ENCODE measurements at places on chromosomes 1 and 21.

DNA sequence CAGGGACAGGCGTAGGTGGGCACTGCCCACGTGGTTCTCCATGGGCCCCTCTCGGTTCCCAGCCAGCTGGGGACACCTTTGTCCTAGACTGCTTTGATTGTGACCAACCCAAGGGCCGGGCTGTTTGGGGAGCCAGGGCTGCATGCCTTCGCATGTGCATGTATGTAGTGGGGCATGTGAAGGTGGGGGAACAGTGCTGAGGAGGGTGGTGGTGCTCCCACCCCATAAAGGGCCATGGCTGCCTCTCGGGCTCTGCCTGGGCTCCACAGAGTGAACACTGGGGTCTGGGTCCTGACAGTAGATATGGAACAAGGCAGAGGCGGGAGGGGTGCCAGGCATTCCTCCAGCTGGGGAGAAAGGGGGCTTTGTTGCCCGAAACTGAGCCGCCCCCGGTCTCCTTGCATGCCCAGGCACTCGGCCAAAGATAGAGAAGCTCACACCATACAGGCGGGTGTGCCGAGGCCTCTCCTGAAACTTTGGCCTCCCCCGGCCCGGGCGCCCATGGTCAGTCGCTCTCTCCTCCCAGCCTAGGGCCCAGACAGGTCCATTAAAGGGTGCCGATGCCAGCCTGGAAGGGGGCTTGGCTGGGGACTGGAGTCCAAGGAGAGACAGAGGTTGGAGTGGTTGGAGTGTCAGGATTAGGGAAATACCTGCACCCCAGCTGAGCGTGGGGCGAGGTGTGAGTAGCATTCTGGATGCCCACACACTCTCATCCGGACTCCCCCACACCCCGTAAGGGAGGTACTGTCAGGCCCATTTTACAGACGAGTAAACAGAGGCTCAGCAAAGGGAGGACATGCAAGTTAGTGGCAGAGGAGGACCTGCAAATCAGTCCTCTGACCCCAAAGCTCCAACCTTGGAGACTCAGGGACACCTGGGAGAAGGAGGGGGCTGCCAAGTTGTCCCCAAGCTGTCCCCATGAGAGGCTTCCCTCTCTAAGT, 41.1 kb downstream of the EPHA2 start:
- no peak for DNase-seq

- DNase-seq: no peak
Observed at GRCh38 chr21:38810034-38810825, 4.5 kb downstream of the ETS2 start.

GRCh38 chr1:176601348-176601747, 138.4 kb downstream of the PAPPA2 start:
- no peak for DNase-seq

- DNase-seq: no peak
Observed at GRCh38 chr1:77202751-77203150, 16.5 kb downstream of the PIGK start.

DNA sequence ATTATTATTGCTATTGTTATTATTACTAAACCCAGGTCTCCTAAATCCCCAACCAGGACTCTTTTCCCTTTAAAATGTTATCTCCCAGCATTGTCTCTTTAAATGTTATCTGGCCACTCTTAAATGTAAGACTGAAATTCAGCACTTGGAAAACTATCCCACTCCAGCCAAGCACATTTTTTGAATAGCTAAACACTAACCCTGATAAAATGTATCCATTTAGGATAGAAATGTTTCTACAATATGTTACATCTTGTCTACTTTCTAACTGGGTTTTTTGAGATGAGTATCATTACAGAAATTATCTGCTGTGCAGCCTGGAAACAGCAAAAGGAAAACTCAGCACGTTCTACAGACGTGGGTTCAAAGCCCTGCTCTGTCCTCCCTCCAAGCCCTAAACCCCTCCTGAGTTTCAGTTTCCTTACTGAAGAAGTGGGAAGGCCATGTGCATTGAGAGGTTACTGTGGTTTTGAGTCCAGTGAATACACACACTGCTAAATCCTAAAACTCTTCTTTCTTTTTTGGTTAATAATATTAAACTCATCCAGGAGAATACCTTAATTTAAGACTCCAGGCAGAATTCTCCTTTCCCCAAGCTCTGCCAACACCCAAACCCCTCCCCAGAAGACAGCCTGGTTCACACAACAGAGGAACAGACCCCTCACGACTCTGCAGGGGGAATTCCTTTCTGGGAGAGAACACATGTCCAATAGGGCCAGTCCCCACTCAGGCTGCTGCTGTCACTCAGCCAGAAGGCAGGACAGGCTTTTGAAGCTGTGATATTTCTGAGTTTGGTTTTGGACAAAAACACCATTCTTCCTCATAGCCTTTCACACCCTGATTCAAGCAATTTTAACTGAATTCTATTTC, 41.9 kb downstream of the HIVEP3 start:
- DNase-seq: no peak

DNA sequence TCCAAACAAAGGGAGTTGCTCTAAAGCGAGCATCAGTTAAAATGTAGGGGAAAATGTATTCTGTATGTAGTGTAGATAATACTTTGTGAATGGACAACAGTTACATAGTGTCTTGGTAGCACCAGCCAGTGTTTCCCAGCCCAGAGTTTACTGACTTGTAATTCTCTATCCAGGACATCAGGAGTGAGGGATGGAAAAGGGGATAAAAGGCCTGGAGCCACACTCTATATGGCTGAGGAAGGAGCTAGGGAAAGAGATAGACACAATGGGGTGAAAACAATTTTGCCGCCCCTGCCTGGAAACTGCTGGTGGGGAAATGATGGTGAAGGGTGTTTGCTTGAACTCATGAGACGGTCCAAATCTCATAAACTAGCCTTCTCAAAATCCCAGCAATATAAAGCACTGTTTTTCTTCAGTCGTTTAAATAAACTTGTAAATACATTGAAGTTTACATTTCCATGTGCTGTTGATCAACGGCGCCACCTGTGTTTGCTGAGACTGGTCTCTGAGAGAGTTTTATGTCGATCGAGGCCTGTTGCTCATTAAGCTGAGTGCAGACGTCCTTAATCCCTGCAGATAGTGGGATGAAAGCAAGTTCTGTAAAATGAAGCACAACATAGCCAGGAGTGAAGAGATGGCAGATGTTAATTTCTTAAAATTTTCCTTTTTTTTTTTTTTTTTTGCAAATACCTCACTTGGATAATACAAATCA, 27.9 kb upstream of the AGO1 start:
- no peak for DNase-seq

DNA sequence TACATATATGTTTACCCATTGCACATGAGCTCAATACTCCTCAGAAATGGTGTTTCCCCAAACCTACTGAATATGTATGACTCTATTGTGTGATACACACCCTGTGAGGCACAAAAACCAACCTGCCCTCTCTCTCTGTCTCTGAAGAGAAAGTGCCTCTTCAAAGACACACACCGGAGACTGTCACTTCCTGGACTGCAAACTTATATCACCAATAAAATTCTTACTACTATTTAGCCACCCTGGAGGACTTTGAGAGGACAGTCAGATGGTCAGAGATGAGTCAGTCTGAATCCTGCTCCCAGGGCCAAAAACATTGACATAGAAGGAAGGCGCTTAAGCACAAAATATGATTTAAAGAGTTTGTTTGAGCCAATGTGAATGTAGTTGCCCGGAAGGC, 110.4 kb downstream of the PPIAL4G start:
- no peak for DNase-seq

DNA sequence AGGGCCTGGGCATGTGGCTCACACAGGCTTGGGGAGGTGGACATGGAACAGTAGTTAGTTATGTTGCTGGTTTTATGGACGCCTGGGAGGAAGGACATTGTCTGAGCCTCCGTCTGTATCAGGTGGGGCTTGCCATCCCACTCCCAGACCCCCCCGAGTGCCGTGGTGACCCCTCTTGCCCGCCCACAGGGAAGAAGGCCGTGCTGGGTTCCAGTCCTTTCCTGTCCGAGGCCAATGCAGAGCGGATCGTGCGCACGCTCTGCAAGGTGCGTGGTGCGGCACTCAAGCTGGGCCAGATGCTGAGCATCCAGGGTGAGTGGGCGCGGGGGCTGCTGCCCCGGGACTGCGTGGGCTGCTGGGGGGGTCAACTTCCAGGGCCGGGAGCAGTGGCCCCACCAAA, 41.7 kb downstream of the COQ8A start:
- DNase-seq: no peak

GRCh38 chr1:59173721-59174120, 123.2 kb upstream of the FGGY start:
- no peak for DNase-seq

GRCh38 chr1:162285149-162285561, 91.5 kb downstream of the SPATA46 start:
- DNase-seq: no peak

GRCh38 chr1:159978107-159978398, 24.0 kb upstream of the SLAMF9 start:
- DNase-seq: no peak

GRCh38 chr1:62057641-62058290, 136.9 kb upstream of the L1TD1 start:
- DNase-seq: no peak

- DNase-seq: no peak
Observed at GRCh38 chr1:84192681-84193080, 48.6 kb downstream of the PRKACB start.

DNA sequence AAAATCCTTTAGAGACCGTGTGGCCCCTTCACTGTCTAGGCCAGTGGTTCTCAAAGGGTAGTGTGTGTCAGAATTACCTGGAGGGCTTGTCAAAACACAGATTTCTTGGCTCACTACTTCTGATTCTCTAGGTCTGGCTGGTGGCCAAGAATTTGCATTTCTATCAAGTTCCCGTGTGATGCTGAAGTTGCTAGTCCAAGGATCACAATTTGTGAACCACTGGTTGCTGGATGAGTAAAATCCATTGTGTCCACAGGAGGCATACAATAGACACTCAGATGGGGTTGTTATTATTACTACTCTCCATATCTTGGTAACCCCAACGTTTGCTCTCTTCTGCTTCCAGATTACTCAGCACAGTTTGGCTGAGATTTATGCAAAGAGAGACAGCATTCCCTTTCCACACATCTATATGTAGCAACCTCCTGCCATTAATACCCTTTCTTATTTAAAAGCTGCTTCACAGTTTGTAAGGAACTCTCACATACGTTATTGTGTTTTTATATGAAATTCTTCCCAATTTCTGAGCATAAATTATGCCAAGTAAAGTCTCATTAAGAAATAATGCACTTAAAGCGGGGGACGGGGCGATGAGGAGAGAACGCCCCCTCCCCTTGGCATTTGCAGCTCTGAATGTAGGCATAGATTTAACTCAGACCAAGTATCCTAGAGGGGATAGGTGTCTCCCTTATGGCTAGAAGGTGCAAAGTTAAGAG, 720 bp upstream of the TMCC2 start:
- DNase-seq: no peak

- DNase-seq: no peak
Observed at GRCh38 chr1:27823784-27824183, 6.8 kb upstream of the PPP1R8 start.

GRCh38 chr1:15952317-15953258, 23.3 kb downstream of the ZBTB17 start:
- DNase-seq: no peak

DNA sequence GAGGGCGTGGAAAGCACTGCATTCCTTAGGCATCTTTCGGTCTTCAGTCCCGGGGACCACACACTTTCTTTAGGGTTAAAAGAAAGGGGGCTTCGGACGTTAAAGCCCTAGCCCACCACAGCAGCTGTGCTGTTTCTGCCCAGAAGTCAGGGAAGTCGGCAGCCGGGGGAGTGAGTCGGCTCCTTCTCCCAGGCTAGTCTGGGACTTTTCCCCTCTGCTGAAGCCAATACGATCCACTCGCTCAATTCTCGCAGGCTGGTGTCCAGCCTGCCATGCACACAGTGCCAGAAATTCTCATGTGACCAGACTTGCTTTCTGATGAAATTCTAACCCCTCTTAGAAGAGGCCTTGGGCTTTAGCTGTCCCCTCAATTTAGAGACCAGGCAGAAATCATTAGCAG, 67.7 kb downstream of the BCAR3 start:
- no peak for DNase-seq

DNA sequence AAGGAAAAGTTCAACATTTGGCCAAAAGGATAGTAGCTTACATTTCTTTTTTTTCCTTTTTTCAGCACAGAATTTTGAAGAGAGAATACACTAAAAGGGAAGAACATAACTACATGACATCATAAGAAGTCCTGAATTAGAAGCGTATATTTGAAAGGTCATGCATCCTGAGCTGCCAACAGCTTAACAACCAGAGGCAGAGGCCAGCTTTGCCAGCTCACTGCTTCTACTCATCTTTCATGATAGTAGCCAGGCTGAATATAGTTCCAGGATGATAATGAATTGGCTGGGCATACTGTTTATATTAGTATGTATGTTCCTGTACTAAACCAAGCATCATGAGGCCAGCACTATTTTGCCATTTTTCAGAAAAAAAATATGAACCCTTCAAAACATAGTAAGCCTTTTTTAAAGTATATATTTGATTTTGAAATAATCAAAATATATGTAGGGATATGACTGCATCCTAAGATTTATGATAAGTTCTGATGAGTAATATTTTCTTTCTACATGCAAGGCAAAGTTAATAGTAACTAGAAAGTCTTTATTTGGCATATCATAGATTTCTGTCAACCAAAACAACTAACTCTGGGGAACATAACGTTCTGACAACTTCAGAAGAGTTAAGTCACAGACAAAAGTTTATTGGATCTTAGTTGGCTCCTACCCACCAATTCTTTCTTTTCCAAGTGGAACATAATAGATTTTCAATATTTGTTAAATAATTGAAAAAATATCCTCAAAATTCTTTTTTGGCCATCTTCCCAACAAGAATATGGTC, 123.2 kb downstream of the DPYD start:
- DNase-seq: no peak

- no peak for DNase-seq
Observed at GRCh38 chr1:30376054-30376697, 347.2 kb downstream of the MATN1 start.

- no peak for DNase-seq
Observed at GRCh38 chr1:186022184-186022583, 288.0 kb downstream of the HMCN1 start.

- DNase-seq: no peak
Observed at GRCh38 chr1:33094971-33095604, 14.1 kb downstream of the AZIN2 start.

DNA sequence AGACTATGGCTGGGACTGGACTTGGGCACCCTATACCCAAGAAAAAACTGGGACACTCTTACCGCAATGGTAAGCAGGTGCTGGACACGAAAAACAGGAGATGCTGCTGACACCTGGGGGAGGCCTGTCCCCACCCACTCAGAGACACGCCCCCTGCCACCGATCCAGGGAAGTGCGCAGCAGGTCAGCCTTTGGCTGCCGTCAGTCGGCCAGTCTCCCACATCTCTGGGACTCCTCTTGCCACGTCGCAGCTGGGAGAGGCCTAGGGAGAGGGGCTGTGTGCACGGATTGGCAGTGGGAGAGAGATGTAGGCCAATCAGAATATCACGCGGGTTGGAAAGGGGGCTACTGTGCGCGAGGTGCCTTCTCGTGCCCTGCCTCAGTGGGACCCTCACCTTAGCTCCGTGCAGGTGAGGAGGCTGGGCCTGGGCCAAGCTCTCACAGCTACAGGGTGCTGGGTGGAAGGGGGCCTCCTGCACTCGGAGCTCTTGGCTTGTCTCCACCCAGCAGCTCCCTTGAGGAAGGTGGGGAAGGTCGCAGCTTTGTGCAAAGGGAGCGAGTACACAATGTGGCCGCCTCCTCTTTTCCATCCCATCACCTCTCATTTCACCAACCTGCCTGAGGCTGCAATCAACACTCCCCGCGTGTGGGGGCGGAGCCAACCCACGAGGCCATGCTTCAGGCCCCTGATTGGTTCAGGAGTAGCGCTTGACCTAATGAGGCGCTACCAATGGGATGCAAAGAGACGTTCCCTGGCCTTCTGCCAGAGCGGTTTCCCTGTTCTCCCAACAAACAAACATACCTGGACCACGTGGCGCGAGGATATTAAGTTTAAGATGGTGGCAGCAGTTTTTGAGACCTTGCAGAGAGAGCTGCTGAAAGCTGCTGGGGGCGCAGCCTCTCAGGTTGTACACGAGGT, 25.7 kb upstream of the LDLRAP1 start:
- DNase-seq: no peak
